Activated CD8-positive, alpha-beta T cell treated with anti-CD3 and anti-CD28 coated beads for 36 hours (primary cell): ENCODE measurements at places on chromosomes 5 and 9. TPM values are rescaled to one million over a fixed set of nuclear protein-coding genes. Genes with fewer than 3 reads are reported as not detected.

DNA sequence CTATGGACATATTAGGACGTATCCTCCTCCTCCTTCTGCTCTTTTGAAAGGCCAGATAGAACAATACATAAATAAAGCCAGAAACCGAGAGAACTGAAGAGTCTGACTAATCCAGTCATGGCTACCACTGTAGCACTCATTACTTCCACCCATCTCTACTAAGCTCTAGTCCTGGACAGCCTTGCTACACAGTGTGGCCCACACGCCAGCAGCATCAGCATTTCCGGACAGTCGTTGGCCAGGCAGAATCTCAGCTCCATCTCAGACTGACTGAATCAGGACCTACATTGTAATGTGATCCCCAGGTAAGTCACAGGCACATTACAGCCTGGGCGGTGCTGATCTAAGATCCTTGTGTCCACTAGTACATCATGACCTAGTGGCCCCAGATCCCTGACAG, 182.9 kb downstream of the DRD1 start:
- H3K4me3 ChIP-seq: no peak overlapping the region
- H3K27me3 ChIP-seq: peaks cover 12% of the 10 kb centered on the region
- H3K36me3 ChIP-seq: no peaks in the 10 kb centered on the region
- peaks cover 2% of the 10 kb centered on the region for H3K4me1 ChIP-seq
- H3K27ac ChIP-seq: no peak overlapping the region
- no peak for DNase-seq

The DCAF12 gene
- 34.7 TPM for total RNA-seq

The PTTG1 gene
- total RNA-seq: 132 TPM

DNA sequence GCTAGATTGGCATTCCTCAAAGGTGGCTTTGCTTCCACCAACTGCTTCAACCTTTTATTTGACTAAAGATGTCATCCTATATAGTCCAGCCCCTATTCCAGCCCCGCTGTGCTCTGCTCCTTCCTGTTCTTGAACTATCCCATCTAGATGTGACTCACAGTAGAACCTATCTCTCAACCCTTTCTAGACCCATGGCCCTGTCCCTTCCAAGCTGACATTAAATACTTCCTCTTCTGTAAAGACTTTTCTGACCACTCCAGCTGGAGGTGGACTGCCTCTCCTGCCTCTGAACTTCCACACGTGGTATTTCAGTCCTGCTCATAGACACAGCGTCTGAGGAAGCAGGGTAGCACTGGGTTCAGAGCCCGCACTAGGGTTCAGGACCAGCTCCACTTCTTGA, 32.4 kb downstream of the OSTF1 start:
- no peak overlapping the region for H3K27ac ChIP-seq
- H3K4me3 ChIP-seq: no peak overlapping the region
- H3K4me1 ChIP-seq: peaks cover 55% of the 10 kb centered on the region

DNA sequence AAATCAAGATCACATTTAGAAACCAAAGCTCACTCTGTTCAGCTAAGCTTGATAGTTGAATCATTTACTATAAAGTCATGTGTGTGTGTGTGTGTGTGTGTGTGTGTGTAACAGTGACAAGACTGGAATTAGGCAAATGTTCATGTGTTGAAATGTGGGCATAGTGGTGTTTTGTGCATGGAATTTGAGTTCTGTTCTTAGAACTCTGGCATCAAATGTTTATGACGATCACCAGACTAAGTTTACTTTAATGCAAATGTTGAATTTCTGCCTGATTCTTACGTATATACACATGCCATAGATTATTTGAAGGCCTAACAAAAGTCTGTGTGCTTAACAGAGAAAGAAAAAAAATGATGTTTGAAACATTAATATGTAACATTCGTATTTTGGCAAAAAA, 72.8 kb upstream of the COL5A1 start:
- no peak overlapping the region for H3K4me3 ChIP-seq
- no peaks in the 10 kb centered on the region for H3K36me3 ChIP-seq
- no peak for DNase-seq
- H3K27me3 ChIP-seq: no peaks in the 10 kb centered on the region
- no peak overlapping the region for H3K27ac ChIP-seq

DNA sequence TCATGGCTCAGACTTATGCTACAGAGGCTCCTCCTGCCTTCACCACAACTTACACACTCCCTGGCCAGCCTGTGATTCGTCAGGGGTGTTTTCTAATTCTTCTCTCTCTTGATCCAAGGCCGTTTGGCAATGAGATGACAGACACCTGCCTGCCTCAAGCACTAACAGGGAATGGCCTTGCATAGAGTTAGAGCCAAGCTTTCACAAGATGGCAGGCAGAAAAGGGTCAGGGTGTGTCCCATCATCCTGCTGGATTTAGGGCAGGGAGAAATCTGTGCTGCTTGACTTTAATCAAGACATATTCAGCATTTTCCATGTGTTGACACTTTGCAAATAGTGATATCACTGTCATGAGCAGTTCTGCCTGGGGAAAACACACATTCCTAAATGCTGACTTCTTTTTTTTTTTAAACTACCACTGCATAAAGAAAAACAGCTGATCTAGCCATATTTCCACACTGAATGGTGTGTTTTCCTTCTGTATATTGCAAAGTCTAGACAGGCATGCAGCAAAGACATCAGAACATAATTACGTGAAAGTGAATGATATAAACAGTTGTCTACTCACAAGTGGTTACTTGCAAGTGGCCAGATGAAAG, 95.0 kb upstream of the SLC25A48 start:
- H3K27me3 ChIP-seq: peaks cover 6% of the 10 kb centered on the region
- no peak overlapping the region for H3K4me3 ChIP-seq
- no peaks in the 10 kb centered on the region for H3K4me1 ChIP-seq
- H3K36me3 ChIP-seq: no peaks in the 10 kb centered on the region

- no peak overlapping the region for H3K4me3 ChIP-seq
- no peak for DNase-seq
- H3K27ac ChIP-seq: peak overlapping the region; percentile 60
- H3K4me1 ChIP-seq: peaks cover 2% of the 10 kb centered on the region
- peaks cover 17% of the 10 kb centered on the region for H3K36me3 ChIP-seq
- no peaks in the 10 kb centered on the region for H3K27me3 ChIP-seq
Measured at GRCh38 chr5:151181818-151182523, 24.4 kb upstream of the ANXA6 start.

DNA sequence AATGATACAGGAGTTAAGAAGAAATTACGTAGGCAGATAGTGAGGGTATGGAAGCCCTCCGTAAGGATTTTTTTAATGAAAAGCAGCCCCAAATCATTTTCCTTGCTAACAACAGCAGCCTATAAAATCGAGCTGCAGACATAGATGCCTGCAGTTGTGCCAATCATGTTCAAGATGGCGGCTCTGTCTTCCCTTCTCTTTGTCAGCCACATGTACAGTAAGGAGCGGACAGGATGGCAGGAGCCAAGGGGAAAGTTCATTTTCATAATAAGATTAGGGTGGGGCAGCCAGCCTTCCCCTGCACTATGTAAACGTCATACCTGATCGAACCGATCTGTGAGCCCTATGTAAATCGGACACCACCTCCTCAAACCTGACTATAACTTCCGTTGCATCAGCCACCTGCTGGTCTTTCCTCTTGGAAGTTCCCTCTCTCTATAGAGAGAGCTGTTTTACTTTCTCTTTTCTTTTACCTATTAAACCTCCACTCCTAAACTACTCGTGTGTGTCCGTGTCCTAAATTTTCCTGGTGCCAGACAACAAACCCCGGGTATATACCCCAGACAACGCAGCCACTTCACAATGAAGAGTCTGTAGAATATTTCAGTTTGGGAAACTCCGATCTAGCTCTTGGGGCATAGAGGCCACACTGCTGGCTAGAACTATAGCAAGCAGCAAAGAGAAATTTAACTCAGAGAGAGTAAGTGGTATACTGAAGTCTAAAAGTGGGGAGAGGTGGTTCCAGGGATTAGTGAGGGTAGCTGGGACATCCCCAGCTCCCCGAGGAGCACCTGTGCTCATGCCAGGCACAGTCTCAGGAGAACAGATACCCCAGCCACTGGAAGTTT, 20.8 kb upstream of the SLC24A2 start:
- H3K4me3 ChIP-seq: no peak overlapping the region
- no peaks in the 10 kb centered on the region for H3K4me1 ChIP-seq
- peaks cover 13% of the 10 kb centered on the region for H3K27me3 ChIP-seq
- no peak for DNase-seq

The TNC gene
- total RNA-seq: 0.22 TPM

- H3K36me3 ChIP-seq: peaks cover 3% of the 10 kb centered on the region
- H3K4me1 ChIP-seq: peaks cover 67% of the 10 kb centered on the region
- no peak overlapping the region for H3K4me3 ChIP-seq
- H3K27ac ChIP-seq: no peak overlapping the region
- H3K27me3 ChIP-seq: no peaks in the 10 kb centered on the region
Measured at GRCh38 chr9:124392254-124392870, 22.9 kb downstream of the PSMB7 start.

DNA sequence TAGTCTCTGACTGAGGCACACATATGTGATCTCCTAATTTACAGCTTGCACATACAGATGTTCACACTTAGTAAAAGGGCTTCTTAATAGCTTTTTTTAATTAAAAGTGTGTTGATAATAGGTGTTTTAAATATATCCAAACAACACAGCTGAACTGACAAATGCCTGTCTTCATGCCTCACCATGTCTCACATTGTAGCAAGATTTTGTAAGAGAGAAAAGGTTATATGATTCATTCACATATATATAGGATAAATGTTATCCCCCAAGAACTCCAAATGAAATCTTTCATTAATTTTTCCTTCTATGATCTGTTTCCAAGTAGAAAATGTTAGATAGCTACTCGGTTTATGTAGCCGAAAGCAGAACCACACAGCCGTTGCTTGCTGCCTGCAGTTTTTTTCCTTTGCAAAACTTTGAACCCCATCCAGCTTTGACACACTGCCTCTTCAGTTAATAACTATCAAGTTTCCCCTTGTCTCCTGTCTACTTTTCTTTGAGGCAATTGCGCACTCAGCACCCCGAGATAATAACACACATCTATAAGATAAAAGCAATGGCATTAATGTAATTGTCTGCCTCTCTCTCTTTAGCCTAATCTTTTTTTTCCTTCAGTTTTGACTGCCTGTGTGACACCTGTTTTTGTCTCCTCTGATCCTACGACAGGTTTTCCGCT, 299.2 kb downstream of the BNC2 start:
- no peak overlapping the region for H3K4me3 ChIP-seq
- H3K27me3 ChIP-seq: peaks cover 3% of the 10 kb centered on the region
- no peaks in the 10 kb centered on the region for H3K36me3 ChIP-seq

DNA sequence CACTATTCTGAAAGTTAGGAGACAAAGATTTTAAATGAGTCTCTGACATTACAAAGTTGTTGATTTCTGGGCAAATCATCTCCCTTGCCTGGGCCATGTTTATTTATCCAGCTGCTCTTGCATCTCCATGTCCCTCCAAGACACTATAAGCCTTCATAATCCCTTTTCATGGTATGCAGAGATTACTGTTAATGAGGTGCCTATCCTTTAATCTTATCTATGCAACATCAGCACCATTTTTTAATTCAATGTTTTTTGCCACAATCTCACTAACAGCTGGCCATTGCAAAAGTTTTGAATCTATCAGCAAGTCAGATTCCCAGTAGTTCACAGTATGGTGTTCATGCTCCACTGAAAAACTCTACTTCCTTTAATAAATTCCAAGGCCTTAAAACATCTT, 108.5 kb upstream of the PTPRD start:
- DNase-seq: no peak
- no peaks in the 10 kb centered on the region for H3K4me1 ChIP-seq
- no peak overlapping the region for H3K27ac ChIP-seq
- H3K36me3 ChIP-seq: no peaks in the 10 kb centered on the region
- H3K27me3 ChIP-seq: no peaks in the 10 kb centered on the region
- no peak overlapping the region for H3K4me3 ChIP-seq

DNA sequence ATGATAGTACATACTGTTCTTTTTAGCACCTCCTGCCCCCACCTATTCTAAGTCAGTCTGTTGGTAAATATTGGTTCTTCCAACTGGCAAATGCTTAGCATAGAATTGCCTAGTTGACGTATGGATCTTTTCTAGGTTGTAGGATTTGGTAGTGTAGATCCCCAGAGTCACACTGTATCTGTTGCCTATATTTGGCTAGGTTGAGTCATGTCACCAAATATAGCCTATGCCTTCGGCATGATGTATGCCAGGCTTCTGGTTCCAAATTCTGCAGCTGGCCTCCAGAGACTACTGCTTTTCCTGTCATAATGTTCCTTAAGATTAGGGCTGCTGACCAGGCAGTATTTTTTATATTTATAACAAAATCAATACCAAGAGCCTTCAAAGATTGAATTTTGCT, 38.2 kb downstream of the CPEB4 start:
- H3K36me3 ChIP-seq: no peaks in the 10 kb centered on the region
- H3K4me1 ChIP-seq: peaks cover 24% of the 10 kb centered on the region
- no peak overlapping the region for H3K4me3 ChIP-seq

GRCh38 chr9:37464006-37464405, 1.2 kb downstream of the ZBTB5 start:
- H3K36me3 ChIP-seq: peaks cover 18% of the 10 kb centered on the region
- H3K27ac ChIP-seq: peak overlapping the region; percentile 98
- H3K4me1 ChIP-seq: peaks cover 33% of the 10 kb centered on the region
- H3K4me3 ChIP-seq: peak overlapping the region; percentile 97
- DNase-seq: no peak

The IFNA17 gene
- not detected for total RNA-seq

GRCh38 chr9:1047591-1048230, 2.4 kb upstream of the DMRT2 start:
- H3K4me1 ChIP-seq: peaks cover 43% of the 10 kb centered on the region
- H3K27me3 ChIP-seq: peaks cover 89% of the 10 kb centered on the region
- peak; percentile 22 for DNase-seq

The ANGPTL2 gene
- total RNA-seq: not detected

DNA sequence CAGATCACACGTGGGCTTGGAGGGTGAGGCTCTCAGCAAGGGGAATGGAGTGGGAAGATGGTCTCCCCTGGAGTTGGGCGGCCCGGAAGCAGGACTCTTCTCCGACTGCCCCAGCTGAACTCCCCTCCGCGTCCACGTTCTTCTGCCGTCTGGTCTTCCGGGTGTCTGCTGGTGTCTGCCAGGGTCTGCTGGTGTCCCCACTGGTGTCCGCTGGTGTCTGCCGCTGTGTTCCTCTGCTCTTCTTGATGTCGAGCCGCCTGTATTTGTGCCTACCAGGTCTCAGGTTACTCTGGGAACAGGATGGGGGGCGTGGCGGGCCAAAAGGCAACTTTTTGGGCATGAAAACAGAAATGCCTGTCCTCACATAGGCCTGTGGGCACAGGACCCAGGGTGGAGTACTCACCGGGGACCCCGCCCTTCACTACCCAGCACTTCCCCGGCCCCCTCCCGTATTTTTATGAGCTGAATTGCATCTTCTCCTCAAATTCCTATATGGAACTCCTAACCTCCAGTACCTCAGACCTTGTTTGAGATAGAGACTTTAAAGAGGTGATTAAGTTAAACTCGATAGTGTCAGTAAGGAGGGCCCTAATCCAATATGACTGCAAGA, 675.4 kb downstream of the SEMA5A start:
- H3K27me3 ChIP-seq: no peaks in the 10 kb centered on the region
- no peaks in the 10 kb centered on the region for H3K4me1 ChIP-seq
- DNase-seq: no peak

GRCh38 chr5:154312576-154312975, 122.0 kb downstream of the GALNT10 start:
- no peaks in the 10 kb centered on the region for H3K27me3 ChIP-seq
- peaks cover 10% of the 10 kb centered on the region for H3K36me3 ChIP-seq
- no peak overlapping the region for H3K4me3 ChIP-seq

The MCTP1 gene
- 0.40 TPM for total RNA-seq

GRCh38 chr9:98477884-98478283, 222.4 kb upstream of the TBC1D2 start:
- no peak overlapping the region for H3K27ac ChIP-seq
- DNase-seq: no peak
- no peaks in the 10 kb centered on the region for H3K36me3 ChIP-seq
- H3K27me3 ChIP-seq: peaks cover 8% of the 10 kb centered on the region
- H3K4me1 ChIP-seq: no peaks in the 10 kb centered on the region
- H3K4me3 ChIP-seq: no peak overlapping the region

- peaks cover 54% of the 10 kb centered on the region for H3K36me3 ChIP-seq
- no peak for DNase-seq
- H3K27ac ChIP-seq: peak overlapping the region; percentile 89
- H3K4me3 ChIP-seq: peak overlapping the region; percentile 66
- H3K4me1 ChIP-seq: peaks cover 90% of the 10 kb centered on the region
Measured at GRCh38 chr5:134120386-134121138, 6.1 kb downstream of the TCF7 start.
